ENCODE measurements at places on chromosomes 12 and 14. TPM values are rescaled to one million over a fixed set of nuclear protein-coding genes. Genes with fewer than 3 reads are reported as not detected.
A peak's percentile ranks its signal among the peaks of the same experiment; 100 is the strongest.

Gene ATF7IP
- 176 TPM for total RNA-seq

GRCh38 chr14:31884776-31885379, 192.2 kb upstream of the ARHGAP5 start:
- no peak for DNase-seq
- no peak overlapping the region for H3K4me3 ChIP-seq
- no peaks in the 10 kb centered on the region for H3K27me3 ChIP-seq
- no peak overlapping the region for H3K27ac ChIP-seq
- no peaks in the 10 kb centered on the region for H3K36me3 ChIP-seq
- peaks cover 4% of the 10 kb centered on the region for H3K4me1 ChIP-seq

Gene SLC25A29
- total RNA-seq = 103 TPM

GRCh38 chr14:89620436-89620835, 203.4 kb upstream of the FOXN3 start:
- no peak overlapping the region for H3K27ac ChIP-seq
- H3K27me3 ChIP-seq = no peaks in the 10 kb centered on the region
- peaks cover 54% of the 10 kb centered on the region for H3K4me1 ChIP-seq
- no peaks in the 10 kb centered on the region for H3K36me3 ChIP-seq
- DNase-seq = no peak

GRCh38 chr14:43900173-43900655, 606.9 kb downstream of the FSCB start:
- H3K36me3 ChIP-seq = no peaks in the 10 kb centered on the region
- H3K4me1 ChIP-seq = peaks cover 57% of the 10 kb centered on the region
- no peak for DNase-seq
- H3K4me3 ChIP-seq = no peak overlapping the region

- no peak overlapping the region for H3K4me3 ChIP-seq
- no peaks in the 10 kb centered on the region for H3K4me1 ChIP-seq
- no peak overlapping the region for H3K27ac ChIP-seq
- peaks cover 8% of the 10 kb centered on the region for H3K27me3 ChIP-seq
- H3K36me3 ChIP-seq = no peaks in the 10 kb centered on the region
These were observed 184.6 kb upstream of the TMEM260 start for GRCh38 chr14:56394826-56395530.

DNA sequence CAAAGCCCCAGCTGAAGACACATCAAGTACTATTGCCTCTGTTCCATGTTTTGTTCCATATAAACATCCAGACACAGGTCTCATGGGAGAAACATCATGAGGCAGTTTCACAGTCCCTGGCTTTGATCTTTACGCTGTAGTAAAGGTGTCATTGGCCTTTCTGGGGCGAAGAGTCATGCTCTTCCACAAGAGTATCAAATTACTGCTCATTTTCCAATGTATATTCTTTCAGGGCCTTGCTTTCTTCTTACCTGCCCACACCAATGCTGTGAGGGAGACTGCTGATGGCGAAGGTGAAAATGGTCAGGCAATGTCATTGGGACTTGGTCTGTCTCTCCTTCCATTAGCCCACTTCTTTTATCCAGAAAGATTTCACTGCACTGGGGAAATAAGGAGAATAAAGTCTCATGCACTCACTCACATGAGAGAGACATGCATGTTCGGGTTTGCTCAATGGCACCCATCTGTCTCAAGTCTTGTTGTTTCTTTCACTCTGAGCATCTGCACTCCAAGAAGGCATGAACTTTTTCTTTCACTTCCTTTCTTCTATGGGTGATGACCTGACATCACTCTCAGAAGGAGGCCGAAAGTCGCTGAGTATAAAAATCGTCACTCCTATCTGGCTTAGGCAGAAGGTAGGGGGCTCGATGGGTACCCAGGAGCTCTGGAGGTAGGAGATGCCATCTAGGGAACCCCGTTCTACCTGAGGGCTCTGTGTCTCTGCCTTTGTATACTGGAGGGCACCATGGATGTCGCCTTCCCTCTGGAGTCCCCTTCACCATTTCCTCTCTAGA, 1.3 kb upstream of the JDP2 start:
- H3K36me3 ChIP-seq = no peaks in the 10 kb centered on the region
- H3K4me3 ChIP-seq = peak overlapping the region; percentile 63
- peaks cover 51% of the 10 kb centered on the region for H3K4me1 ChIP-seq
- H3K27ac ChIP-seq = peak overlapping the region; percentile 71
- H3K27me3 ChIP-seq = no peaks in the 10 kb centered on the region

GRCh38 chr12:56449622-56449984, 377 bp upstream of the TIMELESS start:
- H3K36me3 ChIP-seq = peaks cover 6% of the 10 kb centered on the region
- no peak for DNase-seq
- peaks cover 12% of the 10 kb centered on the region for H3K4me1 ChIP-seq
- H3K4me3 ChIP-seq = peak overlapping the region; percentile 88

DNA sequence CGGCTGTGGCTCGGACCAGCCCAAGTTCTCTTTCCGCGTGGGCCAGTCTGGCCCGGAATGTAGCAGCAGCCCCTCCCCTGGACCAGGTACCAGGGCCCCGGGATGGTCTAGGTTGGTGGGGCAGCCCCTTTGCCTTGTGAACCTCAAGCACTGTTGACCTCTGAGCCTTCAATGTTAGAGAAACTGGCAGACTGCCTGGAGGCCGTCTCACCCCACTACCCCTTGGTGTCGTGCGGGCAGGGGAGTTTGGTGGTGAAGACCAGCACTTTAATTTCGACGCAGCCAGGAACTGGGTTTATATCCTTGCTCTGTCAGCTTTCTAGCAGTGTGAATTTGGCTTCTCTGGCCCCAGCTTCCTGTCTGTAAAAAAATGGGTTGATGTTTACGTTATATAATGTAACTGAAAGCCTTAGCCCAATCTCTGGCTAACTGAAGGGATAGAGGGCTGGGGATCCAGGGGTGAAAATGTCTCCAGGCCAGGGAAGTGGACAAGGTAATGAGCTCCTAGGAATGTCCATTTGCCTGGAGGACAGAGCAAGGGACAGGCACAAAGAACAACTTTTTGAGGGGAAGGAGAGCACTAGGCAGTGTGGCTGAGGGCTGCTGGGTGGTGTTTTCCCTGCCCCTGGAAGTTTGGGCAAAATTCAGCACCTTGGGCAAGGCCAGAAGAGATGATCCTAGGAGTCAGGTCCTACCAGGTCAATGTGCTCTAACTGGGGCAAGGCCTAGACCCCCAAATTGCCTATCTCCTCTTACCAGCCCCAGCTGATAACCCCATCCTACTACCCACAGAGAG, 11.4 kb downstream of the MCRS1 start:
- no peak for DNase-seq
- H3K27me3 ChIP-seq = peaks cover 2% of the 10 kb centered on the region
- no peaks in the 10 kb centered on the region for H3K4me1 ChIP-seq
- no peak overlapping the region for H3K4me3 ChIP-seq
- H3K36me3 ChIP-seq = peaks cover 19% of the 10 kb centered on the region

- peaks cover 91% of the 10 kb centered on the region for H3K27me3 ChIP-seq
These were observed 1.5 kb downstream of the FOXG1 start for GRCh38 chr14:28767853-28768741.

Gene ST8SIA1
- 1.2 TPM for total RNA-seq

- no peak overlapping the region for H3K4me3 ChIP-seq
- peaks cover 40% of the 10 kb centered on the region for H3K4me1 ChIP-seq
- H3K27me3 ChIP-seq = no peaks in the 10 kb centered on the region
- peak overlapping the region; percentile 92 for H3K27ac ChIP-seq
- H3K36me3 ChIP-seq = no peaks in the 10 kb centered on the region
These were observed 16.9 kb downstream of the PPP1R36 start for GRCh38 chr14:64566651-64567122.

GRCh38 chr14:103071544-103072251, 12.3 kb upstream of the LBHD2 start:
- no peaks in the 10 kb centered on the region for H3K27me3 ChIP-seq
- no peak overlapping the region for H3K4me3 ChIP-seq
- no peaks in the 10 kb centered on the region for H3K4me1 ChIP-seq
- no peak for DNase-seq
- no peaks in the 10 kb centered on the region for H3K36me3 ChIP-seq
- H3K27ac ChIP-seq = no peak overlapping the region

- no peak overlapping the region for H3K27ac ChIP-seq
- H3K4me1 ChIP-seq = no peaks in the 10 kb centered on the region
- DNase-seq = no peak
- no peaks in the 10 kb centered on the region for H3K36me3 ChIP-seq
- H3K27me3 ChIP-seq = no peaks in the 10 kb centered on the region
These were observed 138.6 kb downstream of the RPS29 start for GRCh38 chr14:49447540-49448107.

Gene SERPINA1
- 1.2 TPM for total RNA-seq

- H3K36me3 ChIP-seq = peaks cover 3% of the 10 kb centered on the region
- H3K27me3 ChIP-seq = no peaks in the 10 kb centered on the region
- no peak overlapping the region for H3K4me3 ChIP-seq
- no peak for DNase-seq
- H3K4me1 ChIP-seq = no peaks in the 10 kb centered on the region
These were observed 19.0 kb downstream of the AP5M1 start for GRCh38 chr14:57287745-57288144.

GRCh38 chr14:75452900-75453816, 25.3 kb downstream of the JDP2 start:
- no peaks in the 10 kb centered on the region for H3K27me3 ChIP-seq
- peak overlapping the region; percentile 9 for H3K4me3 ChIP-seq
- H3K4me1 ChIP-seq = peaks cover 89% of the 10 kb centered on the region
- DNase-seq = peak; percentile 66

Gene SPTB
- 9.0 TPM for total RNA-seq

GRCh38 chr12:119594772-119595445, 1.3 kb downstream of the TMEM233 start:
- DNase-seq = no peak
- no peak overlapping the region for H3K27ac ChIP-seq
- H3K36me3 ChIP-seq = no peaks in the 10 kb centered on the region
- no peak overlapping the region for H3K4me3 ChIP-seq
- H3K27me3 ChIP-seq = peaks cover 97% of the 10 kb centered on the region
- no peaks in the 10 kb centered on the region for H3K4me1 ChIP-seq

DNA sequence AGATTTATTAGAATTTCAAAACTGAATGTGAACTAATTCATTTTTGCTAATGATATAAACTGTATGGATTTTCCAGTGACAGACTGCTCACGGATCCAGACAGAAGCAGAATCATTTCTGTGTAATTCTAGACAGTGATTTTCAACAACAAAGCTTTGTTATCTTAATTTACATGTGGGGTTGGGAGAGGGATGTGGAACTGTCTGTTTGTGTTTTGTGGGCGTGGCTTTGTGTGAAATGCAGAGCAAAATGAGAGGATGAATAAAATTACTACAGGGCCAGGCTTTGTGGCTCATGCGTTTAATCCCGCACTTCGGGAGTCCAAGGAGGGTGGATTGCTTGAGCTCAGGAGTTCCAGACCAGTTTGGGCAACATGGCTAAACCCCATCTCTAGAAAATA, 834.7 kb downstream of the GALC start:
- peaks cover 22% of the 10 kb centered on the region for H3K4me1 ChIP-seq
- no peaks in the 10 kb centered on the region for H3K27me3 ChIP-seq
- no peaks in the 10 kb centered on the region for H3K36me3 ChIP-seq
- no peak for DNase-seq
- no peak overlapping the region for H3K27ac ChIP-seq

DNA sequence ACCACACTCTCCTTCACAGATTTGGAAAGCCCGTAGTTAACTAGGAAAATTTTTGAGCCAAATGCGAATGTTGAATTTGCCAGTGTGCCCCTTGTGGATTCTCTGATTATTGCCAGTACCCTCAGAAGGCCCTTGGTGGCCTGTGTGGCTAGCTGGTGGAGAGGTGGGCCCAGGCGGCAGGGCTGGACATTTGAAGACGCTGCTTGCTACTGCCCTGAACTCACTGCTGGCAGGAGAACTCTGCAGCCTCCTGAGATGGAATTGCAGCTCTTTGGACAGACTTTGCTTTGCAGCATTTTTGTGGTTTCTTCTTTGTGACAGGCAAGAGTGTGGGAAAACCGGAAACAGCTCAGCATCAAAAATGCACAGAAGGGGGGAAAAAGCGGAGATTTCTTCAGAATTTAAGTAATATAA, 97.6 kb downstream of the TGFB3 start:
- peaks cover 29% of the 10 kb centered on the region for H3K4me1 ChIP-seq
- DNase-seq = no peak
- H3K27me3 ChIP-seq = no peaks in the 10 kb centered on the region
- peaks cover 19% of the 10 kb centered on the region for H3K36me3 ChIP-seq
- H3K27ac ChIP-seq = peak overlapping the region; percentile 70
- no peak overlapping the region for H3K4me3 ChIP-seq

- DNase-seq = no peak
- H3K4me3 ChIP-seq = no peak overlapping the region
- H3K27me3 ChIP-seq = no peaks in the 10 kb centered on the region
- H3K4me1 ChIP-seq = peaks cover 12% of the 10 kb centered on the region
- H3K27ac ChIP-seq = no peak overlapping the region
These were observed 138.7 kb upstream of the PZP start for GRCh38 chr12:9346866-9347327.

- no peak overlapping the region for H3K4me3 ChIP-seq
- DNase-seq = no peak
These were observed 674.8 kb downstream of the TMTC2 start for GRCh38 chr12:83361475-83361874.

GRCh38 chr12:113396828-113397496, 6.7 kb downstream of the SDS start:
- no peak for DNase-seq
- H3K4me1 ChIP-seq = no peaks in the 10 kb centered on the region
- no peak overlapping the region for H3K27ac ChIP-seq
- no peaks in the 10 kb centered on the region for H3K36me3 ChIP-seq
- no peak overlapping the region for H3K4me3 ChIP-seq

DNA sequence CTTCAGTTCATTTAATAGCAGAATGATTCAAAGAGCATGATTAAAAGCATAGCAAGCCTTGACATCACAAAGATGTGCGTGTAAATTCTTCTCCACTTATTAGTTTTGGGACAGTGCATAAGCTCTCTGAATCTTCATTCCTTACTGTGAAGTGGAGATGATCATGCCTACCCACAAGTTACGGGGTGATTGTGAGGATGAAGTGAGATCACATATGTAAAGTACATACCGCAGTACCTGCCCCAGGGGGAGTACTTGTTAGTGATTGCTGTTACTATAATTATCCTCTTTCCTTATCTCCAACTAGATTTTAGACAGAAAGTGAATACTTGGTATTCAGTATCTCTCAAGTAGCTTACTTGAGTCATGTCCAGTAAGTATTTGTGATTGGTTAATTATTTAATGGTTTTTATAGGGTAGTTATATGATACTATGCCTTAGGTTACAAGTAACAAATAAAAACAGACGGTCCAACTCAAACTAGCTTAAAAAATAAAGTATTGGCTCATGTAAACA, 6.0 kb downstream of the RAD9B start:
- no peak overlapping the region for H3K4me3 ChIP-seq
- peak overlapping the region; percentile 47 for H3K27ac ChIP-seq
- peaks cover 7% of the 10 kb centered on the region for H3K27me3 ChIP-seq
- DNase-seq = no peak
- H3K36me3 ChIP-seq = no peaks in the 10 kb centered on the region
- H3K4me1 ChIP-seq = peaks cover 5% of the 10 kb centered on the region
